CD4-positive, alpha-beta T cell treated with Interleukin-6 for 4 hours (primary cell): ENCODE measurements at places on chromosomes 1 and 21.

DNA sequence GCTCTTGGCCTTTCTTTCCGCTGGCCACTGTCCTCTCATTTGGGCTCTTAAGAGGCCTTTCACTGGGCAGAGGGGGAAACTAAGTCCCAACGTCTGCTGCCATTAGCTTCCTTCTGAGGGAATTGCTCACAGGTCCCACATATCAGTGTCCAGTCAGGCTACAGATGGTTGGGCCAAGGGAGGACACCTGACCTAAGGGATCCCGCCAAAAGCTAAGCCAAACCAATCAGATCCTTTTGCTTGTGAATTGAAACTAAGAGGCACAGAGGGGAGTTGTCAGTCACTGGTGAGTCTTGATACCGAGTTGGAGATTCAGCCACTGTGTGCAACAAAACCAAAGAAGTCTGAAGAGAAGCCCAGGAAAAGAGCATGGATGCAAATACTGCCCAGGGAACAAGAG is 5.7 kb upstream of the NT5C1A start:
- DNase-seq, result no peak

- no peak for DNase-seq
Observed at GRCh38 chr21:18545908-18546307, 142.3 kb upstream of the TMPRSS15 start.

DNA sequence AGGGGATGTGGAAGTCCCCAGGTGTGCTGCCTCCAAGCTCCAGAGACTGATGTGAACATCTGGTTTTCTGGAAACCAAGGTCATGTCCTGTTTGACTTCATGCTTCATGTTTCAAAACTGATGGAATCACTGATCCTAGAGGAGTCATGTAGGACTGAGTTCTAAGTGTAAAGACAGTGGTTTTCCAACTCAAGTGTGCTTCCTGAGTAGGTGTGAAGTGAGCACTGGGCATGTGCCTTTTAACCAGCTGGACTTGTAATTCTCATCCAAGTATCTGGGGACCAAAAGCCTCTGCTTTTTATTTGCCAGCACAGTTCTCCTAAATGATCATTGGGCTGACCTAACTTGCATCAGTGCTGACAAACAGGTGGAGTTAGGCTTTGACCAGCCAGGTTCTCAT is 36.9 kb downstream of the ABCA4 start:
- no peak for DNase-seq

GRCh38 chr1:22131875-22132486 is 10.9 kb downstream of the WNT4 start:
- peak; percentile 64 for DNase-seq

- no peak for DNase-seq
Observed at GRCh38 chr1:162590101-162590500, 28.6 kb downstream of the UAP1 start.

- no peak for DNase-seq
Observed at GRCh38 chr1:8536515-8536914, 218.6 kb downstream of the SLC45A1 start.

DNA sequence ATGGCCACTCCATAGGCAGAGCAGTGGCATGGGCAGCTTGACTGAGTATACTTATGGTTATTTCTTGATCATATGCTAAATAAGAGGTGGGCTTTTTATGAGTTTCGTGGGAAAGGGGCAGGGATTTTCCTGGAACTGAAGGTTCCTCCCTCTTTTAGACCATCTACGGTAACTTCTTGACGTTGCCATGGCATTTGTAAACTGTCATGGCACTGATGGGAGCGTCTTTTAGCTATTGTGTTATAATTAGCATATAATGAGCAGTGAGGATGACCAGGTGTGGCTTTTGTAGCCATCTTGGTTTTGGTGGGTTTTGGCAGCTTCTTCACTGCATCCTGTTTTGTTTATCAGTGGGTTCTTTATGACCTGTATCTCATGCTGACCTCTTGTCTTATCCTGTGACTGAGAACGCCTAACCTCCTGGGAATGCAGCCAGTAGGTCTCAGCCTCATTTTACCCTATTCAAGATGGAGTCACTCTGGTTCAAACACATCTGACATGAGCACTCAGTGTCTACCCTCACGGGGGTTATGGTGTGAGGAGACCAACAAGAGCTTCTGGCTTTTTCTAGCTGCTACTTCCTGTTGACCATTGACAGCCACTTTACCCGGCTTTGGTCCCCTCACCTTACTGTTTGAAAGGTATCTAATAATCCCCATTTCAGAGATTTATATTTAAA is 71.7 kb downstream of the GALNT2 start:
- DNase-seq, result no peak

GRCh38 chr1:61426254-61426653 is 298.7 kb downstream of the TM2D1 start:
- DNase-seq, result no peak

GRCh38 chr1:228175316-228176023 is 9.9 kb downstream of the IBA57 start:
- DNase-seq, result no peak

- DNase-seq, result no peak
Observed at GRCh38 chr1:217981430-217981829, 303.7 kb upstream of the RRP15 start.

- no peak for DNase-seq
Observed at GRCh38 chr1:243267471-243267880, 11.6 kb downstream of the SDCCAG8 start.

DNA sequence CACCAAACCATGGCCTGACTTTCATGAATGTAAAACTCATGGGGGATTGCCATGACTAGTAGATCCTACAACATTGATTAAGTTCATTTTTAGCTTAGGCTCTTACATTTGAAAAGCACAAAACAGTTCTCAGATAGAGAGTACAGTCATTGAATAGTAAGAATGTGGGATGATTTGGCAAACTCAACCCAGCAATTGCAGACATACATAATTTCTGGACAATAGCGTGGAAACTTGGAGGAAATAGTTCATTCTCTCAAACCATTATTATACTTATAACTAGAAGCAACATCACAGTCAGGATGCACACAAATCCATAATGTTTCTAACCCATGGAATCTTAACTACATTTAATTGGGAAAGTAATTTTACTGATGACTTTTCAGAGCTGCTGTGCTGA is 598.2 kb downstream of the LMO4 start:
- no peak for DNase-seq
